ENCODE measurements at places on chromosomes 11 and 22.
A peak's percentile ranks its signal among the peaks of the same experiment; 100 is the strongest.

GRCh38 chr22:43014316-43014868 lies 557 bp downstream of the PACSIN2 start:
- peak; percentile 65 for DNase-seq

DNA sequence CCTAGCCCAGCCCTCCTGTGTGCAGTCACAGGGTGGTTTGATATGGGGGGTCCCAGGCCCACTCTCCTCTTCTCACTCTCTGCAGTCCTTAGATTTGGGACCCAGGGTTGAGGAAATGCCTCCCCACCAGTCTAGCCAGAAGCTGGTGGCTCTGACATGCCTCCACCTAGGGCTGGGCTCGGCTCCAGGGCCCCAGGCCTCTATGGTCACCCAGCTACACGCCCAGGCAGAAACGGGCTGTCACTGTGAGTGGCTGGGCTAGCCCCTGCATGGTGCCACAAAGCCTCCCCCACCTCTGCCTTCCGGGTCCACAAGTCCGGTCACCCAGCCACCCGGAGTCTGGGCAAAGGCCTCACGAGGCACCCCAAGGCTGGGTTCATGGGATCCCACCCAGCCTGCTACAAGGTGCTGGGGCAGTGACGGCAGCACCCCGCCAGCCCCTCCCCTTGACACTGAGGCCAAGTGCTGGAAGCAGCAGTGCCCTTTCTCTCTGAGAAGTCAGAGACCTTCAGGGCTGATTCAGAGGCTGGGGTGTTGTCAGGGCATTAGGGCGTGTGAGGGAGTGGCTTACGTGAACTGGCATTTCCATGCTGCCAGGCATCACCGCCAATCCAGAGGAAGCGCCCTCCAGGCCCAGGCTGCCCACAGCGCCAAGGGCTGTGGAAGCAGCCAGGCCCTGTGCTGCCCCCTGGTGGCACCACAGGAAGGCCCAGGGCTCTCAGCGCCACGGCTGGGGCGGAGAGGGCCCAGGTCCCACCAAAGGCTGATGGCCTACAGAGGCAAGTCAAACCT lies 638 bp upstream of the PITPNM1 start:
- peak; percentile 85 for DNase-seq

GRCh38 chr11:66238786-66239413 lies 29.5 kb upstream of the RAB1B start:
- DNase-seq: no peak

DNA sequence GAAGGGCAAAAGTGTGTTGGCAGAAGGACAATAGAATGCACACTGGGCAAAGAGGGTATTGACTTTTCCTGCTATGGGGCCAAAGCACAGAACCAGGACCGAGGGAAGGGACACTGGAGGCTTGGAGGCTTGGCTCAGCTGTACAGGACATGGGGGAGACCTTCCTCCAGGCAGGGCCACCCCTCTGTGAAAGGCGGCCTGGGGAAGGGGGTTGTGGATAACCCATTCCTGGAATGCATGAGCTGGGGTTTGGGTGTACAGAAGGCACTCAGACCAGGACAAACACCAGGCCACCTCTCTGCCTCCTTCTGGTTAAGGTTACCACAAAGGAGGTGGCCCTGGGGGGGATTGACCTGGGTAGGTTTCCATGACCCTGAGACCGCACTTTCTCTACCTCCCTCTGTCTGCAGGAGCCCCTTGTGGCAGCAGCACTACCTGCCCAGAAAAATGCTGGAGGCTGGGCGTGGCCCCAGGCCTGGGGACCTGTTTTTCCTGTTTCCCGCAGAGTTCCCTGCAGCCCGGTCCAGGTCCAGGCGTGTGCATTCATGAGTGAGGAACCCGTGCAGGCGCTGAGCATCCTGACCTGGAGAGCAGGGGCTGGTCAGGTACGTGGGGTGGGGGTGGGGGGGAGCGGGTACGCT lies 9.6 kb downstream of the P2RY2 start:
- peak; percentile 6 for DNase-seq

DNA sequence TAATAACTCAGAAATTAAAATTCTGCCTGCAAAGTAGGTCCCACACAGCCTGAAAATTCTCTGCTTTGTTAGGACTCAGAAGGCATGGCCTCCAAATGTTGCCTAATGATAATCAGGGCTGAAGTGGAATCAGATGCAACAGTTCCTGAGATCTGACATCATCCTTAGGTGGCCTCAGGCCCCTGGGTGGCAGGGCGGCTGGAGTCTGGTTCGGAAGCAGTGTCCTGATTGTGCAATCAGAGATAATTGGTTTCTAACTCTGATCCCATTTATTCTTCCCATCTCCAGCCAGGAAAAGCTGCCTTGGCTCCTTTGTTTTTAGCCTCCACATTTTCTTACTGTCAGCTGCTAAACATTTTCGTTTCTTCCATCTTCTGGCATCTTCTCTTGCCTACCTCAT lies 399.3 kb downstream of the OPCML start:
- DNase-seq: no peak

DNA sequence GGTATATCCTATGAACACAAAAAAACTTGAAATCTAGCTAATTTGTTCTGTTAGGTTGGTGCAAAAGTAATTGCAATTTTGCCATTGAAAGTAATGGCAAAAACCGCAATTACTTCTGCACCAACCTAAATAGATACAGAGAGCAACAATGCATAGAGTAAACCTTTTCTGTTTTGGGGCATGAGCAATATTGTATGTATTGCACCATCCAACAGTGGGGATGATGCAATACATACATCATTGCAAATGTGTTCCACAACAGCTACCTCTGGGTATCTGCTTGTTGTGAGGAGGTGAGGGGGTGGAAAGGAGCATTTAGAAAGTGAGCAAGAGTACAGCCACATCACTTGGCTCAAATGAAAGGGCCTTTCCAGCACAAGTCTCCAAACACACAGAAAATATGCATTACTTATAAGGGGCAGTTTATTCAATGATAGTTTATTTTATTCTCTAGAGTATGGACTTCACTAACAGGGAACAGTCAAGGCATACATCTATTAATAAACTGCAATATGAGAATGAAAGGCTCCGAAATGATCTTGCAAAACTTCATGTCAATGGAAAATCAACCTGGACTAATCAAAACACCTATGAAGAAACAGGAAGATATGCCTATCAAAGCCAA lies 77.3 kb downstream of the DEUP1 start:
- no peak for DNase-seq

GRCh38 chr11:88886796-88887195 lies 179.0 kb downstream of the GRM5 start:
- DNase-seq: peak; percentile 42

GRCh38 chr11:68439355-68440065 lies 21.0 kb upstream of the PPP6R3 start:
- no peak for DNase-seq

- no peak for DNase-seq
Measured at GRCh38 chr11:108241330-108242037, 18.6 kb downstream of the ATM start.

GRCh38 chr11:70834984-70835560 lies 417.3 kb downstream of the SHANK2 start:
- no peak for DNase-seq

- DNase-seq: no peak
Measured at GRCh38 chr11:117016747-117017146, 81.5 kb downstream of the SIK3 start.

DNA sequence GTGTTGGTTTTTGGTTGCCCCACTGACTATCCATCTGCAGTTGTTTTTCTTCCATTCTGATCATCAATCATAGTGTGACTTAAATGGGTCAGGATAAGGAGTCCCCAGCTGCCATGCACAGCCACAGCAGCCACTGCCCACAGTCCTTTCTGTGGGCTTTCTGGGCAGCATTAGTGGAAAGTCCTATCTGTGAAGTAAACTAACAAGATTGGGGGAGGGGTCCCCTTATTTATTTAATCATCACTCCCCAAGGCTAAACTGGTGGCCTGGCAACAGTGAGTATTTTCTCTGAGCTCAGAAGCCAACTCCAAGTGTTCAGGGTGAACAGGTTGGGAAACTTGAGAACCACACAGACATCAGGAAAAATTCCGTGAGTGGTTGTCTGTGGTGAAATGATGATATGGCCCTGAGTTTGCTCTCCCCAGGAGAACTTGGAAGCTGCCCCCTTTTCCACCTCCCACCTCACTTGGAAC lies 145.0 kb downstream of the CCDC34 start:
- DNase-seq: no peak

- no peak for DNase-seq
Measured at GRCh38 chr11:88431675-88432341, 94.3 kb upstream of the CTSC start.

DNA sequence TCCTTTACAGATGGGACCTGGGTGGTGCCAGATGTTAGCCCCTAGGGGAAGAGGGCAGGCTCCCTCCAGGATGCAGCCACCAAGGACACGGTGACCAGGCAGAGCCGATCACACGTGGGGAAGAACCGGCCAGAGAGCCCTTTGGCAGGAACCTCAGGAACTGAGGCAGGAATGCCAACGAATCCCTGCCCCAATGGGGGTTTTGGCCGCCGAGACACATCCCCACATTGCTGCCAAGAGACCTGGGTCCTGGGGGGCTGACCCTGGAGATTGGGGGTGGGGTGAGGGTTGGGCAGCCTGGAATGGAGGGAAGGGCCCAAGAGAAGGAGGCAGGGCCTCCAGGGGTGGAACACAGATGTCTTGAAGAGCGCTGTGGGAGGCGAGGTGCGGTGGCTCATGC lies 28.7 kb upstream of the LMO1 start:
- no peak for DNase-seq

DNA sequence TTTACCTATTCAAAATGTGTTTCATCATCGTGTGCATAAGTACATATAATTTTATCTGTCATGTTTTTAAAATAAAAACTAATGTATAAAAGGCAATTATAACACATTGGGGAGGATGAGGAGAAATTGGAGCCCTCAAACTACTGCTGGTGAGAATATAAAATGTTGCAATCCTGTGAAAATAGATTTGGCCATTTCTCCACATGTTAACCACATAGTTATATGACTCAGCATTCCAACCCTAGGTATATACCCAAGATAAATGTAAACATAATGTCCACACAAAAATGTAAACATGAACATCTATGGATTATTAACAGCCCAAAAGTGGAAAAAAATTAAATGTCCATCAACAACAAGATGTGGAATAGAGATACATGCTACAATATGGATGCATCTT lies 928.0 kb upstream of the FAT3 start:
- no peak for DNase-seq

All from nephron progenitor cell (in vitro differentiated cells).